H9 (cell line): ENCODE measurements at places on chromosomes 4 and X.

GRCh38 chrX:153878345-153878744 is 7.6 kb downstream of the L1CAM start:
- no peak for DNase-seq

DNA sequence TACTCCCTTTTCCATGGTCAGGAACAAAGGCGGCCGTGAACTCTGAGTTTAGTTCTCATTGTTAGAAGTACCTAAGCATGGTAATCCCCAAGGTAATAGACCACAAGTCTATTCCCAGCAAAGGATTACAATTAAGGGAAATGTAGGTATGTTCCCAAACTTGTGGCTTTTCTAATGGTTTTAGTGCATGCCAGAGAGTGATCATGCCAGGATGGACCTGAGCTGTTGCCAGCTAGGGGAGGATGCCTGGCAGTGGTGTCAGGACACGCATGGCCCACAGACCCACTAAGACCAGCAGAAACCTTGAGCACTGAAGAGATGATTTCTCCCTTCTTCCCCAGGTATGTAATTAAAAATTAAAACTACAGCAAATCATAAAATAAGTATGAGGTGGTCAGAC is 60.8 kb downstream of the COQ2 start:
- no peak for DNase-seq

GRCh38 chr4:40688446-40689095 is 58.9 kb upstream of the RBM47 start:
- no peak for DNase-seq

DNA sequence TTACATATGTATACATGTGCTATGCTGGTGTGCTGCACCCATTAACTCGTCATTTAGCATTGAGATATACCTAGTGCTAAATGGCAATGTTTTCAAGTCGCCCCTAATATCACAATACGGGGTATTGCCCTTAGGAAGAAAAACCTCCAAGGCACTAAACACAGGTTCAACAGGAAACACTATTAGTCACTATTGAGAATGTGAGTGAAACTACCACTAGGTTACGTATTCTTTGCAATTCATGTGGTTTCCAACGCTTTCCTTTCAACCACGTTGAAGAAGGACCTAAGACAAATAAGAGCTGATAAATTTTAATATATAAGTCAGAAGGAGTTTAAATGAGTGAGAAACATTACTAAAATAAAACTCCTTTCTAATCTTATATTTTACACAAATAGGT is 134.7 kb upstream of the SPANXN4 start:
- DNase-seq = no peak

GRCh38 chr4:112953262-112953661 is 96.2 kb upstream of the ANK2 start:
- no peak for DNase-seq

GRCh38 chrX:9758021-9758638 is 7.5 kb downstream of the GPR143 start:
- DNase-seq = no peak
